ENCODE measurements at places on chromosomes 12 and 14. TPM values are rescaled to one million over a fixed set of nuclear protein-coding genes. Genes with fewer than 3 reads are reported as not detected.

The HCFC2 gene
- total RNA-seq = 23.6 TPM

The SLC7A7 gene
- total RNA-seq = 12.6 TPM

The TMEM229B gene
- total RNA-seq = 35.3 TPM

The HOXC10 gene
- not detected for total RNA-seq

The RGS6 gene
- total RNA-seq = 22.4 TPM

The LMO3 gene
- 132 TPM for total RNA-seq

The PPP1R3E gene
- total RNA-seq = 14.4 TPM

The KRT5 gene
- not detected for total RNA-seq

The ZFC3H1 gene
- total RNA-seq = 45.2 TPM

The ZNF605 gene
- total RNA-seq = 23.8 TPM

The DACT1 gene
- 15.0 TPM for total RNA-seq

The HAL gene
- not detected for total RNA-seq

The MMP19 gene
- total RNA-seq = 4.2 TPM

The TSHR gene
- total RNA-seq = 593 TPM

The RFC5 gene
- 15.4 TPM for total RNA-seq

The CKB gene
- 190 TPM for total RNA-seq
